ENCODE measurements at places on chromosomes 11 and 22.

- DNase-seq = no peak
Observed at GRCh38 chr11:61618978-61619377, 38.1 kb upstream of the SYT7 start.

DNA sequence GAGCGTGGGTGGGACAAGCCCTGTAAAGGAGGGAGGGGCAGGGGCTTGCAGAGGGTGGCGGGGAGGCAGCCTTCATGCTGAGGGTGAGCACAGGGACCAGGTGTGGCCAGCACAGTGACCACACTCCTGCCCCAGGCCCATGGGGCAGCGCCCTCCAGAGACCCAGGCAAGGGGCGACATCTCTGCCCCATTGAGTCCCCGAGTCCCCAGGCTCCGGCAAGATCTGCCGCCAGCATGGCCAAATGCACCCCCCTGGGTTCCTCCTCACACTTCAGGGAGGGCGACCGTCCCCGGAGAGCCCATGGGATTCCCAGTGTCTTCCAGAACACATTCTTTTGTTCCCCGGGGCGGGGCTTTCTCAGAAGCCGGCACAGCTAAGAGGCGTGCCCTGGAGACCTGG, 362.5 kb downstream of the TBC1D22A start:
- no peak for DNase-seq

- peak; percentile 42 for DNase-seq
Observed at GRCh38 chr11:77046060-77046501, 11.9 kb downstream of the B3GNT6 start.

GRCh38 chr22:23072077-23072910, 2.0 kb downstream of the GNAZ start:
- no peak for DNase-seq

GRCh38 chr11:109734566-109734965, 312.6 kb downstream of the C11orf87 start:
- DNase-seq = no peak

- DNase-seq = no peak
Observed at GRCh38 chr11:7435176-7435575, 50.1 kb upstream of the OLFML1 start.

DNA sequence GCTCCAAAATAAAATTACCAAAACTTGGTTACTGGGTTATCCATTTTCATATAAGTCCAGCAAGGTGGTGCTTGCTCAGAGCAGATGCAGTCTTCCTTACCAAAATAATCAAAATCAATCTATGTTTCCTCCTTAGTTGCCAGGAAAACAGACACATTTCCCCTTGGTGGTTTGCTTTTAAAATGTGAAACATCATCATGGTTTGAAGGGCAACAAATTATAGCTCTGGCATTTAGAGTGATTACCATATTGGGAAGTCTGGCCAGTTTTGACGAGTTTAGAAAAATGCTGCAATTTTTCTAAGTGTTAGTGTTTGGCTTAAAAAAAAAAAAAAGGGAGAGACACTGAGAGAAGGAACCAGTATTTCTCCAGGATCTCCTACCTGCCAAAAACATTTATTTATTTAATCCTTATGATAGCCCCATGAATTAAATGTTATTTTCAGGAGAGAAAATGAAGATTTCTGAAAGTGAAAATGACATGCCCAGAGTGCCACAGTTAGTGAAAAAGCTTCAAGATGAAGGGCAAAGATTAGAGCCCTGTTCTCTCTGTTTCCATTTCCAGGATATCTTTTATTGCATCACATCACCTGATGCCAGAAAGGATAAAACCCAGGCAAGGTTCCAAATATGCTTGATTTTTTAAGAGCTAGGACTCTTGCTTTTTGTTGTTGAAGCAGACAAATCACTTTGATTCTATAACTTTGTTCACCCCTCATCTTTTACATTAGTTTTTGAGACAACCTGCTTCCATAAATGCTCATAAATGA, 29.6 kb upstream of the TBCEL start:
- DNase-seq = no peak

DNA sequence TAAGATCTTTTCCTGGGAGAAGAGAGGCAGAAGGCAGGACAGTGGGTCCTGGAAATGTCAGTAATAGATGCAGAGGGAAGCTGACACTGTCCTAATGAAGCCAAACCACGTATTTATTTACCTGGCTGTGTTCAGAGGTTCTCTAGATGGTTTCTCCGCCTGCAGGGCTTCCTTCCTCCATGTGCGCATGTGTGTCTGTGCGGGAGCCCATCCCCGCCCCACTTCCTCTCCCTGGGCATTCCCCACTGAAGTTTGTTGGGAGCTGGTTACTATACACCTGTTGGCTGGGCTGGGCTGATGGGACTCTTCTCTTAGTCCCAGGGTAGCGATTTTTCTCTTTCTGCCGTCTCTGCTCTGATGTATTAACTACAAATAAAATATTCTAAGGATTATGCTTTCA, 204.9 kb upstream of the TBCEL start:
- no peak for DNase-seq
